Activated CD4-positive, alpha-beta T cell treated with anti-CD3 and anti-CD28 coated beads, Interleukin-2, Interleukin-4, amounts not matched to agents 100 ng/mL and 50 ng/mL, durations not matched to agents 16 hours and 8 hours (primary cell): ENCODE measurements at places on chromosomes 7 and 10.

DNA sequence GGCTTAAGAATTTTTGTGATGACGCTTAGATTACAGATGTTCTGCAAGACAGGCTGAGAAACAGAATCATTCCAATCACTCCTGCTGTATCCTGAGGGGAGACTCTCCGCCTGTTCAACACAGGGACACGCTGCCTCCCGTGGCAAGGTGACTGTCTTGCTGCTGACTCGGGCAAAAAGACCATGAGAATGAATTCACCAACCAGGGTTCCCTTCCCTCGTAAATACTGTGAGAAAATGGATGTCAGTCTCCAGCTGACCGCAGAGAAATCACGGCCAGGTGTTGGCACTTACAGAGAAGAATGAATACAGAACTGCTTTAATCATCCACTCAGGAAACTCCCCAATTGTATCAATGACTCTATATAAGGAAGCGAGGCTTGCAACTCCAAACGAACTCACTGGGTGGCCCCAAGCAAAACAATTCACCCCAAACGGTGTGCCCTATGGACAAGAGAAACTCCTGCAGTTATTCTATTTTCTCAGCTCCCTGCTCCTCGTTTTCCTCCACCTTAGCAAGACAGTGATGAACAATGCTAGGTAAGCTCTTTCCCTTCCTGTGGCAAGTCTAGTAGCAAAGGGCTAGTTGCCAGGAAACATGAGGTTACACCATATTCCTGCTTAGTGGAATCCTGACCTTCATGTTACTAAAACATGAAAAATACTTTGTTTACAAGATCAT is 22.8 kb downstream of the GNA12 start:
- DNase-seq, result no peak

- no peak for DNase-seq
Observed at GRCh38 chr10:76911184-76911583, 726.4 kb downstream of the KCNMA1 start.

DNA sequence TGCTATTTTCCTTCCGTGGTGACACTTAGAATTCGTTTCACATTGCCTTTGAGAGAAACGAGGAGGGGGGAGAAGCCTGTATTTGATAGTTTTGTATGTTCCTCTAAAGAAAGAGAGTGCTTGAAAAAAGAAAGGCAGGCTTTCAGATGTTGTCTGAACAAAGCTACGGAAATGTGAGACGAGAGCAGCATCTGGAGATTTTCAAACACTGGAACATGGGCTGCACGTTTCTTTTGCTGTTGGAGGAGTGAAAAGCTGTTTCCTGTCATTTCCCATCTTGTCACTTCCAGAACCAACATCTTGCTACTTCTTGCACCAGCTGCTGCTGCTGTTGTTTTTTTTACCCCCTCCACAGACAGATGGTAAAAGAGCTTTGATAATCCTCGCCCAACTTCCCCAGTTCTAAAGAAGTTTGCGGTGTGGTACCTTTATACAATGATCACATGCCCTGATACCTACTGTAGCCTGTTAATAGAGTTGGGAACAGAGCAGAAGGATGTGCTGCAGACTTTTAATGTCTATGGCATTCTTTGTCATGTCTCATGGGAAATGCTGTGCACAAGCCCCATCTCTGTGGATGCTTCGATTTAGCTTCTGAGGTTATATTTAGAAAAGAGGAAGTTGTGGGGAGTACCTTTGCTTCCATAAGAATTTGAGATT is 408.1 kb downstream of the AUTS2 start:
- DNase-seq, result no peak

GRCh38 chr7:68770649-68771048 is 827.6 kb upstream of the AUTS2 start:
- no peak for DNase-seq

- peak; percentile 49 for DNase-seq
Observed at GRCh38 chr7:24965831-24966708, 13.9 kb downstream of the OSBPL3 start.

- peak; percentile 35 for DNase-seq
Observed at GRCh38 chr7:17041324-17041723, 159.5 kb upstream of the AGR3 start.

DNA sequence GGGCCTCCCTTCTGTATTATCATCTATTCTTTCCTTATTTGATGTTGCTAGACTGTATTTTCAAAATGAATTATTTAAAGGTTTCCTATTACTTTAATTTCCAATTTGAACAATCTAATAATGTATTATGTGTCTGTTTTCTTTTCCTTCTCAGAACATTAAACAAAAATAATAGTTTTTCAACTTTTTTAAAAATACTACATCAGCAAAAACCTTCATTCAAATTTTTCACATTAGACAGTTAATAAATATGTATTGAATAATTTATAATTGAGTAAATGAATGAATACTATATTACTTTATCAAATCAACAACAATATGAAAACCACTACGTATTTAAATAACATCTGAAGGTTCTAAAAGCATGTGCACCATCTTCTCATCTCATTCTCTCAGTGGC is 644.1 kb upstream of the SEMA3D start:
- no peak for DNase-seq

GRCh38 chr7:26286157-26286556 is 5.5 kb upstream of the SNX10 start:
- no peak for DNase-seq
